Stimulated activated CD4-positive, alpha-beta T cell treated with anti-CD3 and anti-CD28 coated beads, Interleukin-1b, Interleukin-23, amount 100 ng/mL, for 1 hour (primary cell): ENCODE measurements at places on chromosomes 1 and 21.

DNA sequence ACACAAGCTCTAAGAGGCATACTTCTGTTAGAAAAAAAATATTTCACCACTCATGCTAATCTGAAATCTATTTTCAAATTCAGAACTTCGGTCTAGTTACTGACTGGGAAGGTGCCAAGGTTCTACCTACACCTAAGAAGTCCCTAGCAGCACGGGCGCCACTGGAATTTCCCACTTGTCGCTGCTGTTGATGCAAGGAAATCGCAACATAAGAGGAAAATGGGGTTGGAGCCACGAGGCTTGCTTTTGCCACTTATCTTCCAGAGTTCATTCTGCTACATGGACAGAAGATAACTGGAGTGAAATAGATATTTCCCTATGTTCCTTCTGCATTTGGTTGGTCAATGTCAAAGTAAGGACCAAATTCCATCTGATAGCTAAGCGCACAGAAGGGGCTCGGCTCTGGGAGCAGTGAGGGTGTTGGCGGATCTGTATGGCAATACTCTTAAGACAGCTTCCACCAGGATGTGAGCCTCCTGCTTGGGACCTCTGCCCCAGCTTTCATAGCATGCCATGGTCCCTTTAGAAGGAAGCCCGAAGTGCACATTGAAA, 47.2 kb downstream of the RCAN1 start:
- no peak for DNase-seq

DNA sequence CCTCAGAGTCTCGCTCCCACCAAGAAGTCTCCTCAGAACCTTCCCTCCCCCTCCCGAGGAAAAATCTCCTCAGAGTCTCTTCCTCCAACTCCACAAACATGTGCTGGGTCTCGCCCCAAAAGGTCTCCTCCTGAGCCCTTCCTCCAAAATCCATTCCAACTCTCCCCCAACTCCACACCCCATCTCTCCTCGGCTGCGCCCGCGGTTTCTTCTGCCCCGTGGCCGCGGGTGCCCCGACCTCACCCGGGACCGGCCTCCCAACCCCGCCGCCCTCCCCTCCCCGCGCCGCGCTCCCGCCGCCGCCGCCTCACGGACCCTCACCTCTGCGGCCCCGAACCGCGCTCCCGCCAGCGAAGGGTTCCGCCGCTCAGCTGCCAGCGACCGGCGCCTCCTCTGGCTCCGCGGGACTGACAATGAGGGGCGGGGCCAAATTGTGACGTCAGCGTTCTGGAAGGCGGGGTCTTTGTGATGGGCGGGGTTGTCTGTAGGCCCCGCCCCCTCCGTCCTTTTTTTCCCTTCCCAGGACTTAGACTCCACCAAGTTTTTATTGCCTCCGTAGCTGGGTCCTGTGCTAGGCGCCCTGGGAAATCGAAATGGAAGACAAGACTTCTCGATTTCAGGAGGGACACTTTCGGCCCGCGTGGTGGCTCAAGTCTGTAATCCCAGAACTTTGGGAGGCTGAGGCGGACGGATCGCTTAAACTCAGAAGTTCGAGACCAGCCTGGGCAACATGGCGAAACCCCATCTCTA, at the start of gene LUZP1:
LUZP1 (minus strand) TSS at position 412 of the 750 bp plus-strand sequence.
- DNase-seq, result peak; percentile 81

DNA sequence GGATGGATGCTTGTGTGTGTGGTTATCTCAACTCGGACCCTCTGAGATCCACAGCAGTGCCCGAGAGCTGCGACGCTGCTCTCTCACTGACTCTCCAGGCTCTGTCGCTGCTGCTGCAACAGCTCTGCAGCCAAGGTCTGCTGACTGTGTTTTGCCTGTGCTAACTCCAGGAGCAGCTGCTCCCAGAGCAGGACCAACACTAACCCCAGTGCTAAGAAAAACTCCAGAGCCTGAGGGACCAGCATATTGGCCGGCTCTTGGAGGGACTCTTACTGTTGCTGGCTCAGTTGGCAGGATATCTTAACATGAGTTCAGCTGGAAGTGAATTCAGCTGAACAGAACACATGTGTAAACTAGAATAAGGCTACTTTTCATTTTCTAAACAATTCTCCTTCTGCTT, 4.4 kb downstream of the LCE2C start:
- DNase-seq, result no peak

GRCh38 chr1:216184126-216184680, 239.0 kb downstream of the USH2A start:
- no peak for DNase-seq

DNA sequence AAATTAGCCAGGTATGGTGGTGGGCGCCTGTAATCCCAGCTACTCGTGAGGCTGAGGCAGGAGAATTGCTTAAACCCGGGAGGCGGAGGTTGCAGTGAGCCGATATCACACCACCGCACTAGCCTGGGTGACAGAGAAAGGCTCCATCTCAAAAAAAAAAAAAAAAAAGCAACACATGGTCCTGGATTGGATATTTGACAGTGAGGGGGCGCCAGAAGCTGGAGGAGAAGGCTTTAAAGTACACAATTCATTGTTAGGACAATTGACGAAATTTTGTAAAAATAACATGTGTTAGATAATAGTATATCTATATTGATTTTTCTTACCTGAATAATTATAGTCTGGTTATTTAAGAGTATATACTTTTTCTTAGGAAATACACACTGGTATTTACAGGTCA, 50.2 kb upstream of the USP25 start:
- DNase-seq, result no peak

DNA sequence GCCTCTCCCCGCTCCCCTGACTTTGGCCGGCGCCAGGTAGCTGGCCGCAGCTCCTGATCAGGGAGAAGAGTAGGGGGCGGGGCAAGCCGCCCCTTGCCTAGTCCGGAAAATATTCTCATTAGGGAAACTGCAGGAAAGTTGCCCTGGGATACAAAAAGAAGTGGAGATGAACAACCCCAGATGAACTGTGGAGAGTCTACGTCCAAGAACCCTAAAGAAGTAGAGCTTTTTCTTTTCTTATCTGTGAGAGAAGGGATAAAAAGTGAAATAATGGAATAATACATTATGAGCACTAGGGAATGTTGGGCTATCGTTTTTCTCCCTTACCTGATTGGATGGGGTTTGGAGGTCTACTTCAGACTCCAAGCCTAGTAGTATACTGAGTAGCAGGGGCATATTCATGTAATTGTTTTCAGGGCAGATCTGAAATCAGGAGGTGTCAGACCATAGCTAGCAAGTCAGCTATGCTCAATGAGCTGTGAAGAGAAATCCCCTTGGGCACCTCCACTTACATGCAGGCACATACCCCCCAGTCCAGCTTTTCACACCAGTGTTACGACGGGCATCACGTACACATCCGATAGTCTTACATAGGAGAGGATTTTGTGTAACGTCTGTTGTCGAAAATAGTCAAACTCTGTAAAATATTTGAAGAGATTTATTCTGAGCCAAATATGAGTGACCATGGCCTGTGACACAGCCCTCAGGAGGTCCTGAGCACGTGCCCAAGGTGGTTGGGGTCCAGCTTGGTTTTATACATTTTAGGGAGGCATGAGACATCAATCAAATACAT, 1.7 kb upstream of the DUSP10 start:
- DNase-seq, result no peak

DNA sequence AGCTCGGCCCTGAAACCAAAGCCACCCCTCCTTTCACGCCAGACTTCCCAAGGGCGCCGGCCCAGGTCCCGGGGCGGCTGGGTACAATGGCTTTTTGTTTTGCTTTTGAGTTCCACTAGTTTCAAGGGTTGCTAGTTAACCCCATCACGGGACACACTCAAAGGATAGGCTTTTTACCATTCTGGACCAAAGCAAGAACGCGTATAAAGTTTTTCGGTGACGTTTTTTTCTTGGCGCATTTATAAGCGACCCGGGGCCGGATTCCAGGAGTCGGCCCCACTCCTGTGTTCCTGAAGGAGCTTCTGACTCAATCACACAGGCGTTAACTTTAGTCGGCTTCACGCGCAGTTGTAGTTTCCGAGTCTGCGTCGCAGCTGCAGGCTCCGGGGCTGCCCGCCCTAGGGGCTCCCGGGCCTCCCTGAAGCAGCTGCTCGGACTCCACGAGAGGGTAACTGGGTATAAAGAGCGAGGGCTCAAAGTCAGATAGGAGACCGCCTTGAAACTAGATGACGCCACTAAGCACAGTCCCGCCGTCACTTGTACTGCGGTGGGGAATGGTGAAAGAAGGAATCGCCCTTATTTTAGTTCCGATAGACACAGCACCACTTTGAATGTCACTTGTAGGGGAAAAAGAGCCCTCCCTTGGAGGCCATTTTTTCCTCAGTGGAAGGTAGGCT, 707 bp upstream of the KLHL21 start:
- DNase-seq, result peak; percentile 16

GRCh38 chr1:197787623-197788536, 12.6 kb upstream of the DENND1B start:
- DNase-seq, result no peak

DNA sequence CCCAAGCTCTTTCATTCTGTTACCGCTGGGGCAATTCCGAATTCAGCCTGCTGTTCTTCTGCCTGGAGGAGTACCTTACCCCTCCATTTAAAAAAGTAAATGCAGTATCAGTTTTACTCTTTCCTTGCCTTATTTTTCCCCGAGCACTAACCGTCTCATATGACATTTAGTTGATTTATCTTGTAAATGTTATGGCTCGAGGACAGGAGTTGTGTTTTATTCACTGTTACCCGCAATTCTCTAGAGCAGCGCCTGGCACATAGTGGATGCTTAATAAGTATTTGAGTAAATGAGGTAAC, 425 bp upstream of the TADA1 start:
- DNase-seq, result no peak

DNA sequence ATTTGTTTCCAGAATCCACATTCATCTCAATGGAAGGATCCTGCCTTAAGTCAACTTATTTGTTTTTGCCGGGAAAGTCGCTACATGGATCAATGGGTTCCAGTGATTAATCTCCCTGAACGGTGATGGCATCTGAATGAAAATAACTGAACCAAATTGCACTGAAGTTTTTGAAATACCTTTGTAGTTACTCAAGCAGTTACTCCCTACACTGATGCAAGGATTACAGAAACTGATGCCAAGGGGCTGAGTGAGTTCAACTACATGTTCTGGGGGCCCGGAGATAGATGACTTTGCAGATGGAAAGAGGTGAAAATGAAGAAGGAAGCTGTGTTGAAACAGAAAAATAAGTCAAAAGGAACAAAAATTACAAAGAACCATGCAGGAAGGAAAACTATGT, 2.6 kb downstream of the GADD45A start:
- DNase-seq, result no peak

DNA sequence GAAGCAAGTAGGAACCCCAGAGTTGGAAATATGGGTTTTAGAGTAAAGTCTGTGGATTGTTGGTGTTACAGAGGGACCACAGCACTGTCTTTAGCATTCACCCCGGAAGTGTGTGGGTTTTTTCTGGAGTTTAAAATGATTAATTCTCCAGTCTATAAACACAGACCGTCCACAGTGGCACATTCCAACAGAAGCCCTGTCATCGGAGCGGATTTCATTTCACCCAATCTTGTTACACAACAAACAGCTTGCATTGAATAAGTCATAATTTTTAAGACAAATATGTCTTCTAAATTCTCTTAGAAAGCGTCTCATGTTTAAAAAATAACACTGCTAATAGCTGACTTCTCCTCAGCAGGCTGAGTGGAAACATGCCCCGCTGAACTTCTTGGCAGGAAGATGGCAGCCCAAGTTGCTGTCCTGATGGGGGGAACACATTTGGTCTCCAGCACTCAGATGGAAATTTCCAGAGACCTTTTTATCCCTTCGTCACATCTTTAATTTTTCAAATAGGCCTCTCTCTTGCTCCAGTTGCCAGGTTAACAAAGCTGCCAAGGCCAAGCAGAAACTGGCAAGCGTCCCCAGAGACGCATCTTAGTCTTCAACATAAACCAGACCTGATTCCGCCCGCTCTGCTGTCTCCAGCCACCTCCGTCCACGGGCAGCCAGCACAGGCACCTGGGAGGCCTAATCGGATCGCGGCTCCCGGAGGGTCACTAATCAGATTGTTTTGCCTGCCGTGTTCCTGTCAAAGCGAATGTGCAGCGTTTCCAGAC, 28.8 kb upstream of the SLC19A1 start:
- no peak for DNase-seq

GRCh38 chr21:31414263-31415000, 70.4 kb upstream of the TIAM1 start:
- DNase-seq, result no peak

DNA sequence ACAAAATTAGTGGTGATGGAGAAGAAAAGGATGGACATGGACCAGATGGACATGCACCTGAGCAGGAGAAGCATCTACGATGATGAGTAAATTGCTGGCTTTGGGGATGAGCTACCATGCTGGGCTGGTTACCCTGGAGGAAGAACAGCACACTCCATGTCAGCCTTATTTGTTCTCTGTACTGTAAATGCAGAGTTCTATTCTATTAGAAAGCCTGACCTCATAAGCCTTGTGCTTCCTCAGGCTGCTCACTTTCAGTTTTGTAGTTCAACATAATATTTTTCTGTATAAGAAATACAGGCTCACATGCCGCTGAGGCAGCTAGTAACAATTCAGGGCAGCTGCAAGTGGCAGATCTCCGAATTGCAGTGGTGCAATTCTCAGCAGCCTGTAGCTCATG, 249.6 kb downstream of the PLA2G4A start:
- DNase-seq, result no peak

DNA sequence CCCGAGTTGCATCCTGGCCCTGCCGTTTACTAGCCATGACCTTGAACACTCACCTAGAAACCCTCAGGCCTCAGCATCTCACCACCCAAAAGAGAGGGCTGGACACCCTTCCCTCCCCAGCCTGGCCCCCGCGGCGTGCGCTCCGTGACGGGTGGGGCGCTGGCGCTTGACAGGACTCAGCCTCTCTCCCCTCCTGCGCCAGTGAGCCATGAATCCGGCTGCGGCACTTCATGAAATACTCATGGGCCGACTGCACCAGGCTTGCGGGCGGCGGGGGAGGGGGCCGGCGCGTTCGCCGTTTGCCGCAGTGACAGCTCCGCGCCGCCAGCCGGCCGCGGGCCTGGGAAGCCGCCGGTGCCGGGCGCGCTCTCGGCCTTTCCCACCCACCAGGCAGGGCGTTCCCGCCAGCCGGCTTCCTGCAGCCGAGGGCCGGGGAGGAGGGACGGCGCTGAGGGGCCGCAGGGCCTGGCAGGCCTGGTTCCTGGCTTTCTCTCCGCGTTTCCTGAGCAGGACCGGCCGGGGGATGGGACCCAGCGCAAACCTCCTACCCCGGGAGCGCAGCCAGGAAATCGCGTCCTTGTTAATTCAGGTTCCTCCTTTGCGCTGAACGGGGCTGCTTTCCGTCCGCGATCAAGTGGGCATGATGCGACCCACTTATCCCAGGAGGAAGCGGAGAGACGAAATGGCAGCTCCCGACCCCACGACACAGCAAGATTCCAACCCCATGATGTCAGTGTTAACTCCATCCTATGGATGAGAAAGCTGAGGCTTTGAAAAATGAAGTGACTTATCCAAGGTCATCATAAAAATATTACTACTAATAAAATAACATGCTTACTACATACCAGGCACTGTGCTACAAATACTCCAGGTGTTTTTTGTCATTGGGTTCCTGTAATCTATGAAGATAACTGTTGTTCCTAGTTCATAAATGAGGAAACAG, 9.1 kb upstream of the LUZP1 start:
- DNase-seq, result no peak

- DNase-seq, result no peak
Measured at GRCh38 chr21:14557413-14557812, 11.3 kb upstream of the SAMSN1 start.

- no peak for DNase-seq
Measured at GRCh38 chr1:25425098-25426085, 4.8 kb upstream of the RHCE start.
